ENCODE measurements at places on chromosomes 7 and 10.

GRCh38 chr7:158408318-158408920 lies 179.2 kb downstream of the PTPRN2 start:
- DNase-seq = no peak

DNA sequence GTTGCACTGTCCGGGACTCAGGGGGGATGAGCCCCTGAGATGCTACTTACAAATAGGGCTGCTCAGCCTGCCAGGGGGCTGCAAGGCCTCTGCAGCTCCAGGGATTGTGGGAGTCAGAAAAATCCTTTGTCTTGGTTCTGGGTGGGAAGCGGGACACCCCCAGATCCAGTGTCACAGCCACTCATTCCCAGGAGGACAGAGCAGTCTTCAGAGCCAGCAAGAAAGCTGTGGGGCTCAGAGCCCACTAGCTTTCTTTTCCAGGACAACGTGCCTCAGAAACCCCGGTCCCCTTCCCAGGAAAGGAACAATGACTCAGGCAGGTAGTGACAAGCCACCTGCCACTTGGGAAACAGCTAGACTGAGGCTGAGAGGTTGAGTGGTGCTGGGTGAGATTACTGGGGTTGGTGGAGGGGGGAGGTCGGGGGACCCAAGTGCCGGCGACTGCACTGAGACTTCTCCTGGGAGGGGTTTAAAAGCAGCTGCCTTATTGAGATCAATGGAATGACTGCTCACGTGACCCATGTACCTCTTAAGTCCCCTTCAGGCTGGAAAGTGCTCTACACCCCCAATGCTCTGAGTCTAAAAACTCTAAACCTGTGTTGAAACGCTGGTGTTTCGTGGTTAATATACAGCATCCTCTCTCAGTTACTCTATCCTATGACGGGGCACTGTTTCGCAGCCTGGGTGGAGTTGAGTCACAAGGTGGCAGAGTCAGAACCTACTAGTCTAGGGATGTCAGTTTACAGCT lies 123.6 kb downstream of the UBE2H start:
- no peak for DNase-seq

DNA sequence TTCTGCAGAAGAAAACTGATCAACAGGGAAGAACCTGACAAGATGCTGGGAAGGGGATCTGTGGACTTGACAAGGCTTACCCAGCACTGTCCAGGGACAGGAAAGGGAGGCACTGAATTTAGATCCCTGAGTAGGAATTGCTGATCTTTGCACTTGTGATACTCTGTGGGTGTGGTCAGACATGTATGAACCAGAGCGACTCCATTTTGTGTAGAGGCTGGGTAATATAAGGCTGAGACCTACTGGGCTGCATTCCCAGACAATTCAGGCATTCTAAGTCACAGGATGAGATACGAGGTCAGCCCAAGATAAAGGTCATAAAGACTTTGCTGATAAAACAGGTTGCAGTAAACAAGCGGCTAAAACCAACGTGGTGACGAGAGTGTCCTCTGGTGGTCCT lies 60.7 kb downstream of the CCDC3 start:
- DNase-seq = no peak

GRCh38 chr10:2858452-2858851 lies 208.9 kb upstream of the PFKP start:
- DNase-seq = no peak

DNA sequence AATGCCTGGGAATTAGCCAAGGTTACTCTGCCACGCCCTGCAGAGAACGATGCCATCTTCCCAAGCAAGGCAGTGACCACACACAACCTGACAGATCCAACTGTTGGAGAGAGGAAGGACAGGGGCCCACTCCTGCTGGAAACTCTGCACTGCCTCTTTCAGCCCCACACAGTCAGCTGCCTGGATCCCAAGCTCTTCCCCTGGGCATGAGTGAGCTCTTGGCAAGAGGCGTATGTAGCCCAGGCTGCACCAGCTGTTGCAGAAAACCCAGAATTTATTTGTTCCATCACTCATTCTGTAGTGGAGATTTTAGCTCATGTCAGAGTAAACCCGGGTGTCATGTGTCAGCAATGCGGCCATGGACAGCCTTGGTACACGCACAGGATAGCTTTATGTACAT lies 135.1 kb upstream of the TRIM24 start:
- DNase-seq = no peak

- no peak for DNase-seq
Measured at GRCh38 chr7:117567781-117568180, 88.0 kb downstream of the CFTR start.

DNA sequence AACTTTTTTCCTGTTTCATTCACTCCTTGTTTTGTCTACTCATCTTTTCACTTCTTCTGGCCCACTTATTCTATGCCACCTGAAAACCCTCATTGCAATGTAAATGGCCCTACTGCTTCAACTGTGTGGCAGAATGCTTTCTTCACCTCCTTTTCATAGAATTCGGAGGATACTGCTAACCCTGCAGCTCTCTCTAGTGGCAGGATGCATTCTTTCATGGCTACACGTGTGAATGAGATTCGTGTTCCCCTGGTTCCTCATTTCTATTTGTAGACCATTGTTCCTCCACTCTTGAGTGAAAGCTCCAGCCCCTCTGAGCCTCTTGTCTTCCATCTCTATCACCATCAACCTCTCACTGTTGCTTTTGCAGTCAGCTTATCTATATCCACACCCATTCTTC lies 20.9 kb upstream of the CYP26C1 start:
- peak; percentile 54 for DNase-seq

DNA sequence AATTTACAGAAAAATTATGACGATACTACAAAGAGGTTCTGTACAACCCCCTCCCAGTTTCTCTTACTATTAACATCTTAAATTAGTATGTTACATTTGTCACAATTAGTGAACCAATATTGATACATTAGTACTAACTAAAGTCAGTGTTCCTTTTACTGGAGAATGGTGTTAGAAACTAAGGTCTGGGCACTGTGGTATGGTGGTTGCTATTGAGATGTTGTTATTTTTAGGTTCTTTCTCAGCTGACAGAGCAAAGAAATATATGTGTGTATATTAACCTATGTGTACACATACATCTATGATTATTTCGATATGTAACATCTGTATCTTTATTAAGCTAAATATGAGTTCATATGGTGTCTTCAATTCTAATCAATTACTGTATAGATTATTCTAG lies 11.7 kb upstream of the CFTR start:
- DNase-seq = no peak

DNA sequence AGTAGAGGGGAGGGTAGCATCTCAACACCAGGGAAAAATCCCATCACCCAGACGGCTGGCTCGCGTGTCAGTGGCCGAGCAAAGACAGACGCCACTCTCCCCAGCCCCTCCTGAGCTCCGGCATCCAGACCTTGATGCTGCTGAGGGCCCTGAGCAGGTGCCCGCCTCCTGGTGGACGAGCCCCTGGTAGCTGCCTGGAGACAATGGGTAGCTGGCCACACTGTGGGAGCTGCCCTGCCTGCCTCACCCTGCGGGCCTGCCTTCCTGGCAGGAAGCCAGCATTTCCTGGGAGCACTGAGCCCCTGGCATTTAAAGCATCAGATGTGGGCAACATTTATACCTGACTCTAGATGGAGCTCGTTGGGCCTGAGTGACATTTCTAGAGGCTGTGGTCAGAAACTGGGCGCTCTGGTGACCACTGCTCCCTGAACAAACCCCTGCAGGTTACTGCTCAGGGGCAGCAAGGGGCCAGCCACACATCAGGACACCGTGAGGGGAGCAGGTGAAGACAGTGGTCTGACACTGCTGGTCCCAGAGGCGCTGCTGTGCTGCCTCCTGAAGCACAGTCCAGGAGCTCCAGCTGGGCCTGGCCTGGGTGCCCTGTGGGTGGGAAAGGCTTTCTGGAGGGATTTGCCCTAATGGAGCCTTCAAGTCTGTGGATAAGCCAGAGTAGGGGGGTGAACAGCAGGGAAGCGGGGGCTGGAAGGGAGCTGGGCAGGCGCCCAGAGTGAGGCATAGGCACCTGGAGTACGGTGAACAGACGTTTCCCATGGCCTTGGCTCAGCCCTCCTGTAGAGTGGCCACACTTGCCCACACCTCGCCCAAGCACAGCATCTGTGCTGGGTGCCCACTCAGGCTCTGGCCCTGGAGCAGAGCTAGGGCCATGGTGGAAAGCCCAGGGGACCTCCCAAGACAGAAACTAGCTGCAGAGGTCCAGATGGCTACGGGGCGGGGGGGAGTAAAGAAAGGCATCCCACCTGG lies 138.7 kb downstream of the MAPK8 start:
- DNase-seq = no peak

- peak; percentile 60 for DNase-seq
Measured at GRCh38 chr7:33185786-33186185, 56.4 kb downstream of the BBS9 start.

DNA sequence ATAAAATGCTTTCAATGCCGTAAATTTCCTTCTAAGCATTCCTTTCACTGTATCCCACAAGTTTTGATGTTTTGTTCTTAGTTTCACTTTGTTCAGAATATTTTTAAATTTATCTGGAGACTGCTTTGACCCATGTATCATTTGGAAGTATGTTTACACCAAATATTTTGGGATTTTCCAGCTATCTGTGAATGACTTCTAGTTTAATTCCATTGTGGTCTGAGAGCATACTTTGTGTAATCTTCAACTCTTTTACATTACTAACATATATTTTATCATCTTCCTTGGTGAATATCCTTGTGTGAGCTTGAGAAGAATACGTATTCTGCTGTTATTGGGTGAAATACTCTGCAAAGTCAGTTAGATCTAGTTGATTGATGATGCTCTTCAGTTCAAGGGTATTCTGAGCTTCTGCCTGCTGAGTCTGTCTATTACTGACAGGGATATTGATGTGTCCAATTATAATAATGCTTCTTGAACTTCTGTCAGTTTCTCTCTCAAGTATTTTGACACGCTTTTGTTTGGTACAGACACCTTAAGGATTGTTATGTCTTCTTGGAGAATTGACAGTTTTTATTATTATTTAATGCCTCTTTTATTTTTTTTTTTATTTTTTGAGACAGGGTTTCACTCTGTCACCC lies 31.6 kb downstream of the MKLN1 start:
- DNase-seq = peak; percentile 19

All from fibroblast of skin of right quadriceps (primary cell).